Activated T-helper 17 cell treated with anti-CD3 and anti-CD28 coated beads, Interleukin-2, amount 50 U/mL, for 72 hours (primary cell): ENCODE measurements at places on chromosomes 4 and X. TPM values are rescaled to one million over a fixed set of nuclear protein-coding genes. Genes with fewer than 3 reads are reported as not detected.

- ATAC-seq: peak; percentile 75
These were observed 169.6 kb downstream of the MID1IP1 start for GRCh38 chrX:38970845-38971244.

DNA sequence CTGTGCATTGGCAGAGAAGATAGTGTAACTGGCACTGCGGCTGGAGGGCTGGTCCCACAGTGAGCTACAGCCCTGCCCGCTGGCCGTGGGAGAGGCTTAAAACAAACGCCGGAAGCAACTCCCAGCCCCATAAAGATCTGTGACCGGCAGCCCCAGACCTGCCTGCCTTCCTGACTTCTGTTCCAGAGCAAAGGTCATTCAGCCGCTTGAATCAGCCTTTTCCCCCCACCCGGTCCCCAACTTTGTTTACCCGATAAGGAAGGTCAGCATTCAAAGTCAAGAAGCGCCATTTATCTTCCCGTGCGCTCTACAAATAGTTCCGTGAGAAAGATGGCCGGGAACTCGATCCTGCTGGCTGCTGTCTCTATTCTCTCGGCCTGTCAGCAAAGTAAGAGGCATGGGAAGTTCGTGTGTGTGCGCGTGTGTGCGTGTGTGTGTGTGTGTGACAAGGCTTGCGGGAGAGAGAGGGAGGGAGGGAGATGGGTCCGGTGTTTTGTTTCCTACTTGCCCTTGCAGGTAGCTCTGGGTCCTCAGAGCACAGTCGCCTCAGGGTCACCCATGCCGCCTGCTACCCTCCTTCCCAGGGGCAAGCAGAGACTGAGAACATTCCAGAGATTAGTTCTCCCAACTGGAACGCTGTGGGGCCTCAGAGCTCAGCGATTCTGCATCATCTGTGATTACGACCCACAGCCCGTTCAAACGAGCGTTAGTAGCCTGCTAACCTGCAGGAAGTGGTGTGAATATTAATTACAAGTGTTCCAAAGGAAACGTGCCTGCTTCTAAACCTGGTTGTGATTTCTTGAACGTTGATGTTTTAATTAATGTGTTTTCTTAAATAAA lies at the start of gene MGST2:
Gene MGST2 (plus strand): TSS at position 130 of the 840 bp plus-strand sequence. CDS start 201 bp downstream, at position 331.
- peak; percentile 91 for ATAC-seq

DNA sequence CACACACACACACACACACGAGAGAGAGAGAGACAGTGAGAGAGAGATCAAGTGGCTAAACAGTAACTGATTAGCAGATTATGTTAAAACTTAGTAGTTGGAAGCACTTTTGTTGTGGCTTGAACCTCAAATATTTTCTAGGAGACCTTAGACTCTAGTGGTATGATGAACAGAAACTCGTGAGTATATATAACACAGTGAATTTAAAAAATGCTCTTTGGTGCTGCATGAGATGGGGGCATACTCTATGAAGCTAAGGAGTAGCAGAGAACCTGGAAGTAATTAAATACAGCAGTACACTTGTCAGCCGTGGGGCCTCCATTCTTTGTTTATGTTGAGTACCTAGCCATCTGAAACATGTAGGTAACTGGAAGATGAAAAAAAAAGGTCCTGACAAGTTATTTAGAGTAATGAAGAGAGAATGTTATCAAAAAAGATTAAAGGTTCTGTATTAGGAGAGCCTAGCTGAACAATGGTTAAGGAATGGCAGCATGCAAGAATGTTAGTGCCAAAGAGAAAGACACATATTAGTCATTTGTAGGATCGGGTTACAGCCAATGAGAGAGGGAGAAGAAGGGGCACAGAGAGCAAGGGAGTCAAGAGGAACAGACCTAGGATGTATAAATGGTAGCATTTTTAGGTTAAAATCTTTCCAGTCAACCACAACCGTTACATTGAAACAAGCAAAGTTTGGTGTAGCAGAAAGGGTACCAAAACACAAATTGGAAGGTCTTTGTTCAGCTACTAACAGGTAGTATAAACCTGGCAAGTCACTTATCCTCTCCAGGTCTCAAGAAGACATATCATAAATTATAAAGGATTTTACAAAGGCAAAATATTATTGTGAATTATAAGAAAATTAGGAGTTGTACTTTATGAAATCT lies 316.7 kb upstream of the DIPK2B start:
- ATAC-seq: no peak

- no peak for ATAC-seq
These were observed 7.4 kb downstream of the PSAPL1 start for GRCh38 chr4:7427361-7427760.

GRCh38 chr4:156638925-156639605 lies 332.5 kb downstream of the PDGFC start:
- ATAC-seq: no peak

DNA sequence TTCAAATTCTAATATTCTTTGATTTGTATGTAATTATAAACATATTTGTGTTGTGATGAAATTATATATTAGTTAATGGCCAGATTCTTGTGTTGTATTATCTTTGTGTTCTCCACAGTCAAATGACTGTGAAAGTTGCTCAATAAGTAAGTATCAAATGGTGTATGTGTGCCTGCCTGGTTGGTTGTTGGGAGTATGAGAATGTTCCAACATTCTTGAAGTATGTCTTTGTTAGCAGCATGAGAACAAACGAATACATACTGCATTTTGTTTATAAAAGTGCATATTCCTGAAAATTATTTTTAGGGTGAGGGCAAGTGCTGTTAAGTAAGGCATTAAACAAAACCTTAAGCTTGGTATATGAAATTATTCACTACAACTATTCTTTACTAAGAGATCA lies 16.2 kb downstream of the ARHGEF38 start:
- no peak for ATAC-seq

- peak; percentile 9 for ATAC-seq
These were observed 35.1 kb downstream of the TMLHE start for GRCh38 chrX:155577682-155578081.

- no peak for ATAC-seq
These were observed 1350.5 kb upstream of the PABPC4L start for GRCh38 chr4:135552131-135552530.

DNA sequence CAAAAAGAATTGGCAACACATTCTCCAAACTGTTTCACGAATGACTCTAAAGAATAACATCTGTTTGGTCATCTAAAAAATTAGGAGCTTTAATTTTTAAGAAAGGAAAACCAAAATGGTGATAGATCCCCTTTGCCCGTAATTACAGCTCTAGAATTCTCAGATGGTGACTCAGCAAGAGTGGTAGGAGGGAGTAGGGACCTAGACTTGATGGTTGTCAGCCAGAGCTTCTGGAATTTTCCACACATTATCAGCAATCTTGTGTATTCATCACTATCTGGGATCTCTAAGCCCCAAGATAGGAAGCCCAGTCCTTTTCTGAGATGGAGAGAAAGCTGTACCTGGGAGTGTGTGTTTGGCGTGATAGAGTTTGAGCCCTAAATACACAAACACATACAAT lies 103.9 kb upstream of the RAB40AL start:
- ATAC-seq: no peak

The NUDT11 gene
- 1.5 TPM for total RNA-seq

The APOOL gene
- total RNA-seq: 18.2 TPM

The TMPRSS11A gene
- not detected for total RNA-seq

The GAGE12E gene
- total RNA-seq: not detected

The MAML3 gene
- 0.98 TPM for total RNA-seq

The NLGN4X gene
- not detected for total RNA-seq
